Hypothalamus (tissue), 51 donors: ENCODE measurements at places on chromosomes 3 and 15.

- DNase-seq, result no peak
Observed at GRCh38 chr3:128229106-128229857, 76.0 kb downstream of the EEFSEC start.

- no peak for DNase-seq
Observed at GRCh38 chr15:29740692-29741311, 81.5 kb downstream of the TJP1 start.

DNA sequence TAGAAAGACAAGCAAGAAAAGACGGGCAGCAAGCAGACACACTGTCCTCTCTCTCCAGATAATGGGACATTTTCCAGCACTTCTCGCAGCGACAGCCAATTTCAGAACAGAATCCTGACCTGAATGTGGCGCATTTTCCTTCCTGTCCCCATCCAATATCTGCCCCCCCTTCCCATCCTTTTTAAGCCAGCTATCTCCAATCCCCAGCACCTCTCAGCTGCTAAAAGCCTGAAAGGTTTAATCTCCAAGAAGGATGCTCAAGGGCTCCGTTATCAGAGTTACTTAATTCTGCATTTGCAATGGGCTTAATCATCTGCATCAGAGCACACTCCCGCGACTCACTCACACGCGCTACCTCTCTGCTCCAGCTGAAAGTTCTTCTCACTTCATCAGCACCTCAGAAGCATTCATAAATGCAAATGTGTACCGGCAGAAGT, 50.5 kb downstream of the SRGAP3 start:
- DNase-seq, result peak; percentile 24

DNA sequence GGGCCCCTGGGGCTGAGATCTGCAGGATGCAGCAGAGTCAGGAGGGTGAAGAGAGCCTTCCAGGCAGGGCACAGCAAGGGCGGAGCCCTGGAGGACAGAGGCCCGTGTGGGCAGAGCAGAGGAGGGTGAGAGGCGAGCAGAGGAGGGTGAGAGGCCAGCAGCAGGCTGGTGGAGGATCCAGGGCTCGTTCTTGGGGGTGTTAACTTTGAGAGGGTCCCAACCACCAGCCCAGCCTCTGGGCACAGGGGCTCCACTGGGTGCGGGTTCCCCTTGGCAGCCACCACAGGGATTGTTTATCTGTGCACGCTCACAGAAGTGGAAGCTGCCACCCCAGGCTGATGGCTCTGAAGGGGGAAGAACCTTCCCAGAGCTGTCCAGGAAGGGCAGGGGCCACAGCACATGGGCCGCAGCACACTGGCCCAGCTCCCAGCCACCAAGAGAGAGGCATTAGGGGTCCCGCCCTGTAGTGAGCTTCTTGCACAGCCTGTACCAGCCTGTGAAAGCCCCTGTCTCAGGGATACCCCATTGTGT, 9.3 kb upstream of the PLXND1 start:
- no peak for DNase-seq

DNA sequence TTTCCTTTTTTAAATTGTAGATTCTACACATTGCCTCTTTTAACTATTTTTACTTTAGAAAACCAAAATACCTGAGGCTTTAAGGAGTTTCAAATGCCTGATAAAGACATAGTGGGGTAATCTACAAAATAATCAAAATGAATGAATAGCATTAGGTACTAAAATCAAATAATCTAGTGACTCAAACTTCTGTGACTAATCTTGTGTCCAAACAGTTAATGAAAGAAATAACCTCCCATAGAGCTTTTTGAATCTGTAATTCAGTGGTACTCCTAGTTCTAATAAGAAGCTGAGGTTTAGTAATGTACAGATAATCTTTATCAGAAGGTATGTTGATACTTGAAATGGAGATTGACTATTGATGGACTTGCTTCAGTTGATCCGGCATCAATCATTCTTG, 53.0 kb downstream of the DTWD1 start:
- DNase-seq, result no peak

DNA sequence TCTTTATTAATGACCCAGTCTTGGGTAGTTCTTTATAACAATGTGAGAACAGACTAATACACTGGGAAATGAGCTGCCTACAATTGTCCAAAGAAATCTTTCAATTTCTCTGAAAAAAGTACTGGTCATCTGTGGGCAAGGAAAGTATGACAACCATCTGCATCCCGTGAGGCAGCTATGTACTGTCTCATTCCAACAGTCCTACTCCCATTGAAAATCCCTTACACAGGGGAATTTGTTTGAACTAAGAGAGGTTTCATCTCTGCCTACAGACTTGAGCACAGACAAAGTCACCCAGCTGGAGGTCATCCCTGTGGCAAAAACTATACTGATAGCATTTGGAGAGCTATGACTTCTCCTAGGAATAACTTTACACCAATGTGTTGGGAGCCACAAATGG, 27.1 kb downstream of the SHC4 start:
- DNase-seq, result no peak

GRCh38 chr15:68930268-68931022, at the start of gene SPESP1:
Gene SPESP1, plus strand, starts transcription at chr15:68930525. Its CDS starts 129 bp downstream, at chr15:68930654.
- DNase-seq, result peak; percentile 33

- DNase-seq, result no peak
Observed at GRCh38 chr3:29854821-29855220, 574.0 kb downstream of the RBMS3 start.

DNA sequence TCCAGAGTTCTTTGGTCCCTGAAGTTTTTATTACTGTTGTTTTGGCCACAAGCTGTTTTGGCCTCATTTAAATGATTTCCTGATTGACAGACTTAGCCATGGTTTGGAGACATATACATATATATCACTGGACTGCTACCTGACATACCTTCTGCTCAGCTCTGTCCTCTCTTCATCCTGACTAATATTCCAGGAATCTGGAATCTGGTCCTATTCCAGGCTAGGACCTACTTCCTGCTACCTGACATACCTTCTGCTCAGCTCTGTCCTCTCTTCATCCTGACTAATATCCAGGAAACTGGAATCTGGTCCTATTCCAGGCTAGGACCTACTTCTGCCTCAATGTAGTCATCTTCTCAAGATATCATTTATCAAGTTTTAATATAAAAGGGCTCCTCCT, 724.4 kb upstream of the ROBO1 start:
- DNase-seq, result no peak
